Esophagus squamous epithelium (tissue), 5 donors: ENCODE measurements at places on chromosomes 16 and 17.

DNA sequence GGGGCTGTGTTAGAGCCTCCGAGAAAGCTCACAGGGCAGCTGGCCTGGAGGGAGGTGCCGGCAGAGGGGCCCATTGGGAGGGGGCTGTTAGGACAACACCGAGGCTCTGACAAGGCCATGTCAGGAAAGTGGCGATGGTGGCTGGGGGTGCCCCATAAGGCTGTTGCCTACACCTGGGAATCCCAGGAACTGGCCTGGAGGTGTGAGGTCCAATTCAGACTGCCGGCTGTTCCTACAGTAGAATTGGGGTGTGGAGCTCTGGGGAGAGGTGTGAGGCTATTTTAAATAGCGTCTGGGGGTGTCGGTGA lies 155.0 kb upstream of the CHMP6 start:
- no peak for DNase-seq

DNA sequence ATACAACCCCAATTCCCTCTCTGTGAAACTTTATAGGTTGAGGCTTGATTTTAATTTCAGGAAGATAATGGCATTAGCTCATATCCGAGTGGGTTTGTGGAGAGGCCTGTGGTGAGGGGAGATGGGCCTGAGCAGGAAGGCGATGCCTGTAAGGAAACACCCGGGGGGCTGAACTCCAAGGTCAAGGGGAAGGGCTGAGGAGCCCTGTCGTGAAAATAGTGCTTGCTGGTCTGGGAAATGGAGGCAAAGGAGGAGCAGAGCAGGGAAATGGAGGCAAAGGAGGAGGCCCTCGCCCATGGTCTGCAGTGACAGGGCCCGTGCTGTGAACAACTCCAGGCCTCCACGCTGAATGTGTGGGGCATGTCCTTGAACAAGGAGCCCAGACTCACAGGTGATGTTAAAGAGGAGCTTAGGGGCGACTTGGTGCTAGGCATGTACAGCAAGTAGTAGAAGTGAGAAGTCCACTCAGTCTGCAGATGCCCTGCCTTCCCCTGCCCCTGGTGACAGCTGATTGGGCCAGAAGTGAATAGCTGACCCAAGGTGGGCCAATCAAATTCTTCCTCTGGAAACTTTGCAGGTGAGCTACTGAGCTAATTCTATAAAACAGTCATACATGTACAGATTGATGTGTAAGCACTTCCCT lies 38.1 kb downstream of the MRPS23 start:
- no peak for DNase-seq

GRCh38 chr17:49337884-49338283 lies 24.2 kb downstream of the ZNF652 start:
- DNase-seq: no peak

GRCh38 chr16:426906-427249 lies 1.4 kb downstream of the RAB11FIP3 start:
- no peak for DNase-seq

DNA sequence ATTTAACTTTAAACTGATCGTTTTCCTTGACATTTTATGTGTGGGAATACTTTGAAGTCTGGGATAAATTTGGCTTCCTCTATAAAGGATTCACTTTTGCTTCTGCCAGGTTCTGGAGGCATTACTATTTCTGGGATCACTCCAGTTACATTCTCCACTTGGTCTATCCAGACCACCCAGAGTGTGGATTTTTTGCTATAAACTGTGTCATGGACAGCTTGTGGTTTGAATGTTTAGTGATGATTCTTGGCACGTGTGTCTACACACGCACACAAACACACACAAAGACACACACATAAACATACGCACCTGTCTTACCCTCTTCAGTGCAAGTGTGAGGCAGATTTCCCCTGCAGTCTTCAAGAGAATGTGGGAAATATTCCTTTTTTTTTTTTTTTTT lies 27.4 kb upstream of the MSI2 start:
- no peak for DNase-seq
